Astrocyte (in vitro differentiated cells and primary cell): ENCODE measurements at places on chromosomes 6 and 20.

GRCh38 chr20:24682496-24682985, 213.1 kb downstream of the SYNDIG1 start:
- H3K27me3 ChIP-seq: no peaks in the 10 kb centered on the region
- no peaks in the 10 kb centered on the region for H3K36me3 ChIP-seq
- peaks cover 6% of the 10 kb centered on the region for H3K4me1 ChIP-seq
- H3K4me3 ChIP-seq: no peak overlapping the region

GRCh38 chr20:39042279-39043150, 80.4 kb downstream of the DHX35 start:
- H3K36me3 ChIP-seq: peaks cover 12% of the 10 kb centered on the region
- no peak overlapping the region for H3K27ac ChIP-seq
- H3K4me1 ChIP-seq: no peaks in the 10 kb centered on the region

- H3K4me3 ChIP-seq: no peak overlapping the region
- DNase-seq: peak; percentile 60
- peaks cover 6% of the 10 kb centered on the region for H3K4me1 ChIP-seq
- H3K27ac ChIP-seq: peak overlapping the region; percentile 46
- H3K36me3 ChIP-seq: no peaks in the 10 kb centered on the region
Measured at GRCh38 chr6:72825315-72825911, 203.5 kb downstream of the KCNQ5 start.

GRCh38 chr6:137754866-137755265, 112.2 kb upstream of the TNFAIP3 start:
- no peak overlapping the region for H3K4me3 ChIP-seq
- H3K4me1 ChIP-seq: no peaks in the 10 kb centered on the region
- DNase-seq: no peak
- no peaks in the 10 kb centered on the region for H3K36me3 ChIP-seq
- H3K27me3 ChIP-seq: no peaks in the 10 kb centered on the region

- no peaks in the 10 kb centered on the region for H3K36me3 ChIP-seq
- peaks cover 27% of the 10 kb centered on the region for H3K27me3 ChIP-seq
- no peak for DNase-seq
- no peaks in the 10 kb centered on the region for H3K4me1 ChIP-seq
- H3K4me3 ChIP-seq: no peak overlapping the region
Measured at GRCh38 chr20:64216036-64216435, 39.5 kb upstream of the PCMTD2 start.

DNA sequence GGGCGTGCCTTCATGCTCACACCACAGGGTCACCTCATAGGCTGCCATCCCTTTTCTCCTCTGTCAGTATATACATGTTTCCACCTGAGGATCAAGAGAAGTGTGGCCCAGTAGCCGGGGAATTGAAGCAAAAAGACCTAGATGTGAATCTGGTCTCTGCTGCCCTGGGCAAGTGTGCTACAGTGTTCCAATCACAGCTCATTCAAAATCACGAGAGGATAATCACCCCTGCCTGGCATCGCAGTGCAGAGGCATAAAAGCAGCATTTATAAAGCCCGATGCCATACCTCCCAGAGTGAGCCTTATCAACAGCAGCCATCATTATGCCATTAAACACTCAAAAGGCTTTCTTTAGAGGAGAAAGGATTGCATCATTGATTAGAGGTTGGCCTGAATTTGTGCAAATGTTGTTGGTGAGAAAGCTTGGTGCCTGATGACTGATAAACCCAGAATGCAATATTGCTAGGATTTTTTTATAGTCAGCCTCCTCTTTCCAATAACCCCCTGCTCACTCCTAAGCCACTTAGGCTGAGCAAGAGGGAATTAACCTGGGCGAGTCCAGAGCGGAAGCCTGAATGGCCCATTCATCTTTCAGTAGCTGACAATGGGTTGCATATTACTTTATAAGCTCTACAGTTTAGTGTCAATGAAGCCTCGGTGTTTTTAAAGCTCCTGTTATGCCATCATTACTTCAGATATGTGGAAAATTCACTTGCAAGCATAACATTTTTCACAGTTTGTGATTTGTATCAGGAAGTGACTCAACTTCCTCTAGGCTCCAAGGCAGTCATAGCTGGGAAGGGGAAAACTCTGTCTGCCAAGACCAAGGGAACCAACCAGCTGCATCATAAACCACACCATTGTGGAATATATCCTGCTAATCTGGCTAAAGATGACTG, 92.5 kb upstream of the NXT1 start:
- H3K4me3 ChIP-seq: peak overlapping the region; percentile 21
- H3K27me3 ChIP-seq: no peaks in the 10 kb centered on the region
- peak; percentile 88 for DNase-seq
- no peaks in the 10 kb centered on the region for H3K36me3 ChIP-seq
- H3K4me1 ChIP-seq: peaks cover 34% of the 10 kb centered on the region
- H3K27ac ChIP-seq: peak overlapping the region; percentile 78

- H3K4me3 ChIP-seq: no peak overlapping the region
- H3K27me3 ChIP-seq: no peaks in the 10 kb centered on the region
Measured at GRCh38 chr20:54122189-54122588, 51.6 kb downstream of the CYP24A1 start.

DNA sequence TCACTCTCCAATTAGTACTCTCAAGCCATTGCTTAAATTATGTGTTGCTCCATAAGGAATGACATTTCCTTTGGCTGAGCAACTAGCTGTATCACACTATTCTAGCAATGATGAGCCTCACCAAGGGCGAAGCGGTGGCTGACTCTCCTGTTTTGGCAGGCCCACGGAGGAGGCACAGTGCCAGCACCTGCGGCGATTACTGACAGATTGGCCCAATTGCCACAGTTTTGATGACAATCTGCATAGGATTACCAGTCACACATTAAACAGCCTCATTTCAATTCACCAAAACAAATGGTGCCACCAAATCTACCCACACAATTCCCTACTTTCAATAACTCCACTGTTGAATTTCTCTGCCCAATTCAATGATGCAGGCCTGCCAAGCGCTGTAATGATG, 286.9 kb downstream of the PTPRK start:
- H3K27me3 ChIP-seq: no peaks in the 10 kb centered on the region
- no peaks in the 10 kb centered on the region for H3K4me1 ChIP-seq
- H3K36me3 ChIP-seq: no peaks in the 10 kb centered on the region
- H3K4me3 ChIP-seq: no peak overlapping the region
- DNase-seq: no peak

DNA sequence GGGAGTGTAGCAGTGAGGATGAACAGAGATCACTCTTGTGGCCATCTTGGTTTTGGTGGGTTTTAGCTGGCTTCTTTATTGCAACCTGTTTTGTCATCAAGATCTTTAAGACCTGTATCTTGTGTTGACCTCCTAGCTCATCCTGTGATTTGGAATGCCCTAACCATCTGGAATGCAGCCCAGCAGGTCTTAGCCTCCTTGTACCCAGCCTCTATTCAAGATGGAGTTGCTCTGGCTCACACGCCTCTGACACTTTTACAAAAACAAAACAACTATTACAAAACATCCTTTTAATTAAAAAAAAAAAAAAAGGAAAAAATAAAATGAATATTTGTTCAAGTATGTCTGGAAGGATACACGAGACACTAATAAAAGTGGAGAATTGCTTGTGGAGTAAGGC, 62.4 kb downstream of the PHACTR2 start:
- peaks cover 24% of the 10 kb centered on the region for H3K4me1 ChIP-seq
- H3K27ac ChIP-seq: no peak overlapping the region
- no peak for DNase-seq
- H3K36me3 ChIP-seq: no peaks in the 10 kb centered on the region
- H3K27me3 ChIP-seq: no peaks in the 10 kb centered on the region

DNA sequence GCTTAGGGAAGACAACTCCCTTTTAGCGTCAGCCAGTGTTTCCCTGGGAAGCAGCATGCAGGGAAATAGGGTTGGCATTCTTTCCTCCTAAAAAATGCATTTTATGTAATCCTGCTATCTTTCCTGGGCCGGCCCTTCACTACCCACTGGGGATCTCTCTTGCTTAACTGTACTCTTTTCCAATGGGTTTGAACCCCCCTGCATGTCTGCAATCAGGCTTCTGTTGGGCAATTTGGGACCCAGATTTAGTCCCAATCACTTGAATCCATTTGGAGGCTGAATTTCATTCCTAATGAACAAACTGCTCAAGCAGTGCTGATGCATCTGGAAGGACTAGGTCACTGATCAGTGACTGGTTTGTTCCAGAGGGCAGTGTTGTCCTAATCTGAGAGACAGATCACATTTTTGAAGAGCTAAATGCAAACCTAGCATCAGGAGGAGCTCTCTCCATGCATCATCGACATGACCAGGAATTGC, 152.0 kb downstream of the TSHZ2 start:
- H3K4me1 ChIP-seq: peaks cover 2% of the 10 kb centered on the region
- no peak overlapping the region for H3K4me3 ChIP-seq
- no peaks in the 10 kb centered on the region for H3K36me3 ChIP-seq
- DNase-seq: no peak
- no peaks in the 10 kb centered on the region for H3K27me3 ChIP-seq

DNA sequence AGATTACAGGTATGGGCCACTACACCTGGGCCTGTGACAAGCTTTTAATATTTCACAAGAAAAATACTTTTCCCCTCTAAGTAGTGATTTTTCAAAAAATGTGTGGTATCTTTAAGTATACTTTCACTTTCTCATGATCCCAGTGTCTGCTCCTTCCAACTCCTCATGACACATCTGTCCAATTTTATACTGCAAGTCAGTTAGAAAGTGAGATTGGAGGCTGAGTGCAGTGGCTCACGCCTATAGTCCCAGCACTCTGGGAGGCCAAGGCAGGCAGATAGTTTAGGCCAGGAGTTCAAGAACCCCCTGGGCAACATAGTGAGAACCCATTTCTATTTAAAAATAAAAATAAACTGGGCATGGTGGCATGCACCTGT, 20.2 kb downstream of the PIM1 start:
- H3K27ac ChIP-seq: no peak overlapping the region
- no peaks in the 10 kb centered on the region for H3K36me3 ChIP-seq
- no peak for DNase-seq
- no peaks in the 10 kb centered on the region for H3K4me1 ChIP-seq
- H3K27me3 ChIP-seq: no peaks in the 10 kb centered on the region
- H3K4me3 ChIP-seq: no peak overlapping the region

- H3K36me3 ChIP-seq: peaks cover 48% of the 10 kb centered on the region
- peaks cover 17% of the 10 kb centered on the region for H3K4me1 ChIP-seq
- peak overlapping the region; percentile 53 for H3K4me3 ChIP-seq
- H3K27ac ChIP-seq: peak overlapping the region; percentile 93
Measured at GRCh38 chr20:50930976-50931305, 296 bp downstream of the ADNP start.

- H3K27ac ChIP-seq: no peak overlapping the region
- no peaks in the 10 kb centered on the region for H3K36me3 ChIP-seq
- H3K27me3 ChIP-seq: no peaks in the 10 kb centered on the region
- no peak overlapping the region for H3K4me3 ChIP-seq
- no peak for DNase-seq
- peaks cover 5% of the 10 kb centered on the region for H3K4me1 ChIP-seq
Measured at GRCh38 chr6:114068116-114068515, 97.2 kb upstream of the HDAC2 start.

DNA sequence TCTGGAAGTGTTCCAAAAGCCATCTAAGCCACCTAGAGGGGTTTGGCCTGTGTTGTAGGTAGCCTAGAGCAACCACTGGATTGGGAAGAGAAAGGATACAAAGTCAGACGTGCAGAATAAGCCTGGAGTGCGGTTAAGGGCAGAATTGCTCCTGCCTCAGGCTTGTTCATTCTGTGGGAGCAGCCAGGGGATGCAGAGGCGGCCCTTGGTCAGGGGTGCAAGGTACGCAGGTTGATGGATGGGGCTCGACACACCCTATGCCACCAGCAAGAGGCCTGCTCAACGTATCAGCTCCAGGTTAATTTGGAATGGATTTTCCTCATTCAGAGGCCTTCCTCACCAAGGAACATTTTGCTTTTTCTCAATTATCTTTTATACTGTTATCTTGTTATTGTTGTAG, 129.8 kb downstream of the SLC23A2 start:
- no peaks in the 10 kb centered on the region for H3K4me1 ChIP-seq
- no peak overlapping the region for H3K27ac ChIP-seq
- no peak for DNase-seq
- H3K36me3 ChIP-seq: no peaks in the 10 kb centered on the region
- no peak overlapping the region for H3K4me3 ChIP-seq

DNA sequence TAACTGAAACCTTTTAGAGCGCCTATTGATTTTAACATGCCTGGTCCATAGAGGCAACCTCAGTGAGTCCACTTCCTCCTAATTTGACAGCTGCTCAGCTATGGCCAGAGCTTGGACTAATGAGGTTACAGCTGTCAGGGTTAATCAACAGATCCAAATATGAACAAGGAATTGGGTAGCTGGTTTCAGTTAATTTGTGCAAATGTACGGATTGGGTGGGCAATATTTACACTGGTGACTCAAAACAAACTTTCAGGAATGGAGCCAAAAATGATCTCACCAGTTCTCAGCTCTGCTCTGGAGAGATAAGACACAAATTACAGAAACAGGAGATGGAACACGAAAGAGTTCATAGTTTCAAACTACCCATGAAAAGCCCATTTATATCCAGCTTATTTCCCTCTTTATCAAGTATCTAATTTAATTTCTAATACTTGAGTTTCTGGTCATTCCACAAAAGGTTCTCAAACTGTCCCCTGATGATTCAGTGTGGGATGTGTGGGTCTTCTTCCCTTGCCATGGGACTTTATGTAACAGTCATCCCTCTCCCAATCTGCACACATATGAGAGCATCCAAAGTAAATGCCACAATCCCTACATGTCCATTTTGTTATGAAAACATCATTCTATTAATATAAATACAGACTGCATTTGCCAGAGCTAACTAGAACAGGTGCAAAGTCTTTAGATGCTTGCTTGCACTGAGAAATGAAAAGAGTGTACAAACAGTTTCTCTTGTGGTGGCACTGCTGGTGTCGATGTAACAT, 149.9 kb downstream of the RPS12 start:
- DNase-seq: peak; percentile 59
- no peak overlapping the region for H3K27ac ChIP-seq
- H3K4me3 ChIP-seq: no peak overlapping the region
- no peaks in the 10 kb centered on the region for H3K36me3 ChIP-seq

DNA sequence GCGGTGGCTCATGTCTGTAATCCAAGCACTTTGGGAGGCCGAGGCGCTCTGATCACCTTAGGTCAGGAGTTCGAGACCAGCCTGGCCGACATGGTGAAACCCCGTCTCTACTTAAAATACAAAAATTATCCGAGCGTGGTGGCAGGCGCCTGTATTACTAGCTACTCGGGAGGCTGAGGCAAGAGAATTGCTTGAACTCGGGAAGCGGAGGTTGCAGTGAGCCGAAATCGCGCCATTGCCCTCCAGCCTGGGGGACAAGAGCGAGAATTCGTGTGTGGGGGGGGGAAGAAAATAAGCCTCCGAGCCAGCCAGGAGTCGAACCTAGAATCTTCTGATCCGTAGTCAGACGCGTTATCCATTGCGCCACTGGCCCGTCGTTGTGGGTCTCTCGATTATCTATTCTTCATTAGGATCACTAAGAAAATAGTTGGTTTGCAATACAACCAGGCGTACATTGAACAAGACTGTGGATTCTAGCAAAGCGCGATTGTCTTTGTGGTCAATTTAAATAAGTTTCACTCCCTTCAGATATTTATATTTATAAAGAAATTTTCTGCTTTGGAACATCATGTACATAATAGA, 33.9 kb upstream of the PRSS16 start:
- no peak for DNase-seq
- H3K4me3 ChIP-seq: no peak overlapping the region
- H3K36me3 ChIP-seq: no peaks in the 10 kb centered on the region
- no peak overlapping the region for H3K27ac ChIP-seq
- H3K4me1 ChIP-seq: no peaks in the 10 kb centered on the region

- H3K27me3 ChIP-seq: no peaks in the 10 kb centered on the region
- H3K4me1 ChIP-seq: peaks cover 41% of the 10 kb centered on the region
- H3K36me3 ChIP-seq: no peaks in the 10 kb centered on the region
- no peak overlapping the region for H3K4me3 ChIP-seq
- peak overlapping the region; percentile 22 for H3K27ac ChIP-seq
- no peak for DNase-seq
Measured at GRCh38 chr6:56725254-56725653, 82.6 kb upstream of the DST start.
